ENCODE measurements at places on chromosomes 7 and 10.

DNA sequence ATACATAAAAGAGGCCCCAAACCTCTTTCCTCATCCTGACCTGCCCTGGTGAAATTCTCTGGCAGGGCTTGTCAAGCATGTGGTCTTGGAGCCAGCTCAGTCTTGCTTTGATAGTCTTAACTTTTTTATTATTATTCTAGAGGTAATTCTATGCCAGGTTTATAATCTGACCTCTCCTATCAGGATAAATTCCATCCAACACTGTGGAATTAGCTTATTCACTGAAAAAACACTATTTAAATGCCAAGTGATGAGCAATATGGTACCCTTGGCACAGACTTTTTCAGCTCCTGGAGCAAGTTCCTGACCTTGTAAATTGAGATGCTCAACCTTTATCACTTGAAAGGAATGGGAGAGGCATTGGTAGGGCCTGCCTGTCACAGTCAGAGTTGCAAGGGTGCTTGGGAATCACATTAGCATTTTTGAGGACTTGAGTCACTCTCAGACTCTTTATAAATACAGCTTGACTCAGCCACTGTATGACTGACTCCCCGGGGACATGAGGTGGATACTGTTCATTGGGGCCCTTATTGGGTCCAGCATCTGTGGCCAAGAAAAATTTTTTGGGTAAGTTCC is at the start of gene CPA4:
Gene CPA4, plus strand, starts transcription at position 480 of the 576 bp plus-strand sequence. Its CDS starts 20 bp downstream, at position 500.
- no peak for DNase-seq

GRCh38 chr10:109934958-109935793 is 11.9 kb upstream of the XPNPEP1 start:
- no peak for DNase-seq

DNA sequence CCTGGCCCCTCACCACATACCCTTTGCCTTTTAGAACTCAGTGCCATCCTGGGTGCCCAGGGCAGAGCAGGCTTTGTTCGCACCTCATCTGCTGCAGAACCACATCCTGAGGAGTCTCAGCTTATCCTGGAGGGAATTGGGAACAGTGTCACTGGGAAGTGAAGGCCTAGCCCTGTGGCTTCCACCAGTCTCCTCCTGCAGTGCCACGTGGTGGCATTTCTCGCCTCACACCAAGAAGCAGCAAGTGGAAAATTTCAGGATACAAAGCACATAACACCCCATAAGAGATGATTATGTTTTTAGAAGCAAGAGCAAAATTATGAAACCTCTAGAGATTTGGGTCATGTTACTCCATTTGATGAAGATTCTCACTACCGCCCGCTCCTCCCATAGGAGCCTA is 26.8 kb downstream of the UBE2D4 start:
- no peak for DNase-seq

DNA sequence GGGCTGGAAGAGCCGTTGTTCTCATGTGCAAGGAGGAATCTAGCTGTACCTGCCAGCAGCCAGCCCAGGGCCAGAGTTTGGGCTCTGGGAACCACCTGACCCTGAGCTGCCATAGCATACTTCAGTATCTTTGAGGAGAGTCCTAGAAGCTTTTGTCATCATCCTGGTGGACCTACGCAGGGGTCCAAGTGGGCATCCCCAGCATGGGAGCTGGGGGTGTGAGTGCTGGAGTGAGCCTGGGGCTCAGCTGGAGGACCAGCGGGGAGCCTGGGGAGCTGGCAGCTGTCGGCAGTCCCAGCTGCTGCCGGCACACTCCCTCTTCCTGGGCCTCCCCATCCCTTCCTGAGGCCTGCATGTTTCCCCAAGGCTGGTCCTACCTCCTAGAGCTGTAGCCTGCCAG is 32.5 kb downstream of the C10orf105 start:
- DNase-seq: no peak

- no peak for DNase-seq
Observed at GRCh38 chr7:38248069-38248567, 25.3 kb downstream of the TARP start.

DNA sequence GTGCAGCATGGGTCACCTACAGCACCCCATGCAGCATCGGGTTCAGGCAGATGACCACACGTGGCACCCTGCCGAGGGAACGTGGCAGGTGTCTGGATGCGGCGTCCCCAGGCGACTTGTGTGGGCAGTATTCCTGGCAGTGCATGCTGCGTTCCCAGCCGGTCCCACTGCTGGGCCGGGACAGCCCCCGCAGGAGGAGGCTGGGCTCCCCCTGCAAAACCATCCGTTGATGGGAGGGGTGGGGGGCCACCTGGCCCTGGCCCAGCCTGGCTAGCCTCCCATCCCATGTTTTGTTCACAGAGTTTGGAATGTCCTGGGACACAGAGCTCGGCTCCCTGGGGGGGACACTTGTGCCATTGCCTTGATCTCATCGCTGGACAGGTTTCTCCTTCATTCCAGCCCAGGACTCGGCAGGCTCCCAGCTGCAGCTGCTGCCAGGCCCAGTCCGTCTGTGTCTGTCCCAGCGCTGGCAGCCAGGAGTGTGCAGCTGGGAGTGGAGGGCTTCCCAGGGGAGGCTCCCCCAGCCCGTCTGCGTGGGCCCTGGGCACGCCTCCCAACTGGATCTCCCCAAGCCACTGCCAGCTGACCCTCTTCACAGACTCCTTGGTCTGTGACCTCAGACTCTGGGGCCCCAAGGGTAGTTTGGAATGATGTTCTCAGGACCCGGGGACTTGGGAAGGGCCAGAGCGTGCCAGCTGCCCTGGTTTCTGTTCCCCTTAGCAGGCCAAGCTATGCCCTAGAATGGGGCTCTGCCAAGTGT is 32.6 kb downstream of the TMEM270 start:
- DNase-seq: no peak
